Memory B cell (primary cell): ENCODE measurements at places on chromosomes 6 and 20.

DNA sequence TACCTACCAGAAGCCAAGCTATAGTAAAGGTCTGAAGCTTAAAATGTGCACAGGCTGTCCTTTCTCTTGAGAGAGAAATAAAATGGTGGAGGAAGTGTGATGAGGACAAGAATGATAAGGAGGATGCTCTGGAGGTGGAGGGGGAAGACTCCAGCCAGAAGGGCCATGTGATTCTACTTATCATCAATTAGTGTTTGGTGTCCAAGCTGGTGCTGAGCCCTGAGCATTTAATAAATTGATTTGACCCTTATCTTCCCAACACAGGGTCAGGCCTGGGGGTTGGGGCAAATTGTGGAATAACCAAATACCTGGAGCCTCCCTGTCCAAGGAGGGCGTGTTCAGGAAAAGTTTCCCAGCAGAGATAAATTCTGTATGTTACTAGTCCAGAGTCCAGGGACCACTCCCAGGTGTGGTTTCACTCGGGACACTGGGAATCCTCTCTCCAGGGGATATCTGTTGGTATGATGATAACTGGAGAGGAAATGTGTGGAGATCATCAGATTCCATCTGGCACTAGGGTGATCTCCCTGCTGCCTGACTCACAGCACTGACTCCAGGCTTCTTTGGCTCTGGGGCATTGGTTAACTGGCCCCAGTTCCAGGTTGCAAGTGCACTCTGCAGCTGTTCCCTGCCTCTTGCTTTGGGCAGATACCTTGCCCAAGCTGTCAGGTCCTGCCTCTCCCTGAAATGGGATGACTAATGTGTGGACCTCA, 3.8 kb upstream of the MYBL2 start:
- no peak for DNase-seq

GRCh38 chr6:22247916-22248482, 48.8 kb downstream of the PRL start:
- no peak for DNase-seq

GRCh38 chr20:58228103-58228483, 360 bp downstream of the ANKRD60 start:
- peak; percentile 35 for DNase-seq

- no peak for DNase-seq
These were observed 12.3 kb upstream of the SNAI1 start for GRCh38 chr20:49970498-49970897.

GRCh38 chr20:54879393-54879792, 404.0 kb downstream of the DOK5 start:
- no peak for DNase-seq

DNA sequence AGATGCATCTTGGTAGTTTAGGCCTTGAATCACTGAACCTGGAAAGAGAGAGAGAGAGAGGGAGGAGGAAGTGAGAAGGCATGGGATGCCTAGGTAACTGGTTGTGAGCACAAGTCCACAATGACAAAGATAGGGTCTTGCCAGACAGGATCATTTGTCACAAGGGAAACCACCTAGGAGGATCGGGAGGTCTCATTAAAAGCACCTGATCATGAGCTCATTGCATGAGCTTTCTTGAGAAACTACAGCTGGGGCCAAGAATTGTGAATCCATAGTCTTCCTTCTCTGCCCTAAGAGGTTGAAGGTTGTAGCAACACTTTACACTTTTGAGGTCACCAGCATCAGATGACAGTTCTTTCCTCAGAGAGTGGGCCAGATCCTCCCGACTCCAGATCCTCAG, 195.7 kb downstream of the CD83 start:
- no peak for DNase-seq

DNA sequence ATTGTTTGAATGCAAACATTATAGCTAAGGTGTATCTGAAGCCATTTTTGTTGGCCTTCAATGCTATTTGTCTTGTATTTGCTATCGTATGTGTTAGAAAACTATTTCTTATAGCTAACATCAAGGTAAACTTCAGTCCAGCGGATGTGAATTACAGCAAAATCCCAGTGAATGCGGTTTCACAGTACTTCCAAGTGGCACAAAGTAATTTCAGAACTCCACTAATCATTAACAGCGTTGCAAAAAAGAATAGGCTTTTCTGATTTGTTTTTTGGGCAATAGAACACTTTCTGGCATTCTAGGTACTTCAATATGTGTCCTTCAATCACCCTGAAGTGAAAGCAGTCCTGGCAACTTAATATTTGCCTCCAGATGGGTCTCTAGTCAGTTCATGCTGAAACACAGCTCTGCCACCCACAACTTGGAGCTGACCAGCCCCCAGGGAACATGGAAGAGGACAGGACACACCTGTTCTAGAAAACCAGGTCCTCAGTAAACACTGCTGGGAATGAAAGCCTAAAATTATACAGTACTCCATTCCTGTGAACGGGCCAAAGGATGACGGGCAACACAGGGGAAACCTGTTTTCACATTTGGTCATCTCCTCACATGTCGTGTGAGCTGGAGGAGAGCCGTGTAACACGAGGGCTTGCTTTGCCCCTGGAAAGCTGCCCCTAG, 9.7 kb upstream of the MRPS10 start:
- DNase-seq = no peak

GRCh38 chr6:111030008-111031007, 48.5 kb downstream of the RPF2 start:
- DNase-seq = no peak

- no peak for DNase-seq
These were observed 23.1 kb downstream of the PSMG4 start for GRCh38 chr6:3281631-3282475.

GRCh38 chr20:7866285-7866684, 74.0 kb downstream of the HAO1 start:
- DNase-seq = no peak

- DNase-seq = no peak
These were observed 4.3 kb upstream of the MC3R start for GRCh38 chr20:56244259-56244658.

GRCh38 chr6:19905584-19905983, 68.4 kb downstream of the ID4 start:
- no peak for DNase-seq
